ENCODE measurements at places on chromosomes 4 and X. TPM values are rescaled to one million over a fixed set of nuclear protein-coding genes. Genes with fewer than 3 reads are reported as not detected.

DNA sequence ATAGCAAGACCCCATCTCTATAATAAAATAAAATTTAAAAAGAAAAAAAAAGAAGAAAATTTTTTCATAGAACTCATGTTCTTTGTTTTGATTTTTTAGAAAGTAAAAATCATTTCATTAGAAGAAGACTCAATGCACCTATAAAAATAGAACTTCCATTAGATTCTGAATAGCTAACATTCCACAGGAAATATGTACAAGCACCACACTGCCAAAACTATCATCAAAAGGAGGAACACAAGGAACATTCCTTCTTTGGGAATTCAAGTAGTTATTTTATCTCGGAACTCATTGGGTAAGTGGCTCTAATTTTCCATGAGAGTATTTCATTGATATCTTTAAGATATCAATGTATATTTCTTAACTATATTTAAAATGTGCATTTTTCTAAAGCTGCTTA lies 157.6 kb downstream of the CAMK2D start:
- no peak for DNase-seq
- H3K36me3 ChIP-seq, result peaks cover 10% of the 10 kb centered on the region
- H3K4me3 ChIP-seq, result no peak overlapping the region
- no peaks in the 10 kb centered on the region for H3K4me1 ChIP-seq
- no peaks in the 10 kb centered on the region for H3K27me3 ChIP-seq
- H3K27ac ChIP-seq, result no peak overlapping the region

DNA sequence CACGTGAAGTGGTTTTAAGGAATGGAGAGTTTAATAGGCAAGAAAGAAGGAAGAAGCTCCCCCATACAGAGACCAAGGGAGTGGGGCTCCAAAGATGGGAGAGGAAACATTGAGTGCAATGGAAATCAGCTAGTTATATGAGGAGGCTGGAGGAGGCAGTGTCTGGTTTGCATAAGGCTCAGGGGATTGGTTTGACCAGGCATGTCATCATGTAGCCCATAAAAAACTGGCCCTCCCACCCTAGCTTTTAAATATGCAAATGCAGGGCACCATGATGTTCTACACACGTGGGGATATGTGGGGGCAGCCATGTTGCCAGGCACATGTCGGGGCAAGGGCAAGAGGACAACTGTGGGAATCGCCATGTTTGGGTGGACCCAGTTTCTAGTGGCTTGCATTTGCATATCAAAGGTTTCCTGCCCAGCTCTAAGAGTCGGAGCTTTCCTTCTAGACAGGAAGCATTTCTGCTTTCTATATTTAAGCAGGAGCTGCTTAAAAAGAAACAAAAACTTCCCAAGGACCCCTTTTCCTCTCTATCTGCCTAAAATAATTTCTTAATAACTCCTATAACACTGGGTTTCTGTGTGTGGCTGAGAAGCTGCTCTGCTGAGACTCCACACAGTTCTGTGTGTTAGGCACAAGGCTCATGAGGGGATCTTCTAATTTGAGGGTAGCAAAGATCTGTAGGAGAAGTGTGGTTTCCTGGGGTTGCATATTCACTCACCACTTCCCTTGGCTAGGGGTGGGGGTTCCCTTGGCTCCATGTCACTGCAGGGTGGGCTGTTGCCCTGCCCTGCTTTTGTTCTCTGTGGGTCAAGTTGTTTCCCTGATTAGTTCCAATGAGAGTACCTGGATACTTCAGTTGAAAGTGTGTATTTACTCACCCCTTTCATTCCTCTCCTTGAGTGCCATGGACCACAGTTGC lies 113.5 kb downstream of the VSIG4 start:
- peak overlapping the region; percentile 33 for H3K4me3 ChIP-seq
- no peaks in the 10 kb centered on the region for H3K36me3 ChIP-seq
- peak; percentile 2 for DNase-seq
- peak overlapping the region; percentile 48 for H3K27ac ChIP-seq
- no peaks in the 10 kb centered on the region for H3K27me3 ChIP-seq

DNA sequence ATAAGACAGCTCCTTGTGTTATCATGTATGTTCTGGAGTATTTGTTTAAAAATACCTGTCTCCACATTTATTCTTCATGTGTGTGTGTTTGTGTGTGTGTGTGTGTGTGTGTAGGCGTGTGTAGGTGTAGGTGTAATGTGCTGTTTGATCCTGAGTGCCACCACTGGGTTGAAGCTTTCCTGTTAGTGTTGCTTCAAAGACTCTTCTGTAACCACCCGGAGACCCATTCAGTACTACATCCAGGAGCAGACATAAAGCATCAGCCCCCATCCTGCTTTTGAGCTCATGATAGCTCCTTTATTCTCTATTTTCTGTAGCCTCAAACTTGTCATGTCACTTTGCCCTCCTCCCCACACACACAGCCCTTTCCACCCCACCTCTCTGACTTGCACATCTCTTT lies 3.0 kb upstream of the ZDHHC9 start:
- no peak overlapping the region for H3K27ac ChIP-seq
- H3K4me3 ChIP-seq, result no peak overlapping the region
- peaks cover 13% of the 10 kb centered on the region for H3K4me1 ChIP-seq
- H3K27me3 ChIP-seq, result no peaks in the 10 kb centered on the region

- H3K27ac ChIP-seq, result no peak overlapping the region
- H3K4me3 ChIP-seq, result no peak overlapping the region
- H3K36me3 ChIP-seq, result no peaks in the 10 kb centered on the region
- H3K4me1 ChIP-seq, result no peaks in the 10 kb centered on the region
- no peaks in the 10 kb centered on the region for H3K27me3 ChIP-seq
These were observed 70.9 kb downstream of the EPHA5 start for GRCh38 chr4:65599340-65599739.

DNA sequence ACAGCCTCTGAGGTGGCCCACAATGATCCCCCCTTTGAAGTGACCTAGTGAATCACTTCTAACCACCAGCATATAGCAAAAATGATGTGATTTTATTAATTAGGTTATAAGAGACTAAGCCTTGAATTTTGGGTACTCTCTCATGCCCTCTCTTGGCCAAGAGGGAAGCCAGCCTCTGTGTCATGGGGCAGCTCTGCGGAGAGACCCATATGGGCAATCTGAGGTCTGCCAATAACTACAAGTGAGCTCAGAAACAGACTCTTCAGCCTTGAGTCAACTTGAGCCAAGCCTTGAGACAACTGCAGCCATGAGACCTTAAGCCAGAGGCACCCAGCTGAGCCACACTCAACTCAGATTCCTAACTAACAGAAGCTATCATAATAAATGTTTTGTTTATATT lies 45.7 kb downstream of the MANBA start:
- no peaks in the 10 kb centered on the region for H3K27me3 ChIP-seq
- DNase-seq, result no peak
- peaks cover 11% of the 10 kb centered on the region for H3K36me3 ChIP-seq
- H3K4me3 ChIP-seq, result no peak overlapping the region

DNA sequence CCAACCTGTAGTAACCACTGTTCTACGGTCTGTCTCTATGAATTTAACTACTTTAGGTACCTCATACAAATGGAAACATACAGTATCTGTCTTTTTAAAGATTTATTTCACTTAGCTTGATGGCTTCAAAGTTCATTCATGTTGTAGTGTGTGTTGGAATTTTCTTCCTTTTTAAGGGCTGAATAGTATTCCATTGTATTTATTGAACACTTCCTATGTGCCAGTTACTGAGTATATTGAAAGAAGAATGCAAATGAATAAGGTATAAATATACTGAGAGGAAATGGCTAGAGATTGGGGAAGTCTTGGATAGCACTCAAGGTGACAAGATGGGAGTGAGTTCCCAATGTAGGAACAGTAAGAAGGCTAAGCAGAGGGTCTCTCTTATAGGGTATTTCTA lies 17.3 kb downstream of the TBC1D19 start:
- H3K4me3 ChIP-seq, result no peak overlapping the region
- no peaks in the 10 kb centered on the region for H3K4me1 ChIP-seq
- H3K27ac ChIP-seq, result no peak overlapping the region
- no peaks in the 10 kb centered on the region for H3K27me3 ChIP-seq

- H3K4me3 ChIP-seq, result no peak overlapping the region
- DNase-seq, result no peak
- no peaks in the 10 kb centered on the region for H3K36me3 ChIP-seq
- no peak overlapping the region for H3K27ac ChIP-seq
These were observed 568.6 kb upstream of the BOD1L1 start for GRCh38 chr4:14196131-14196530.

GRCh38 chr4:177175473-177175872 lies 134.2 kb upstream of the NEIL3 start:
- no peak overlapping the region for H3K27ac ChIP-seq
- H3K27me3 ChIP-seq, result no peaks in the 10 kb centered on the region
- no peak for DNase-seq
- H3K36me3 ChIP-seq, result no peaks in the 10 kb centered on the region

DNA sequence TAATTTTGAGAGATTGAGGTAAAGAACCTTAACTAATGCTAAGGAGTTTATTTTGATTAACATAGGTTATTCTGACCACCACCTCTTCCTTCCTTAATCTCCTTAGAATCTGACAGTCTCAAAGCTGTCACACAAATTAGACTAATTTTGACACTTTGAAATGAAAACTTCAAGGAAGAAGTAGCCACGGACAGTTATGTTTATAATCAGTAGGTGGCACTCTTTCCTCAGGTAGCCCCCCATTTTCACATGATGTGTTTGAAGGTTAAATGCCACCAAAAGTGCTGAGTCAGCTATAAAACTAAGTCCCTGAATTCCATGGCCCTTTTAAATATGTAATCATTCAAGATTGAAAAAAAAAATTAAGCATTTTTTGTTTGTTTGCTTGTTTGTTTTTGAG lies 22.4 kb downstream of the TMEM33 start:
- no peaks in the 10 kb centered on the region for H3K27me3 ChIP-seq
- peaks cover 22% of the 10 kb centered on the region for H3K36me3 ChIP-seq
- H3K4me3 ChIP-seq, result no peak overlapping the region
- H3K4me1 ChIP-seq, result no peaks in the 10 kb centered on the region

DNA sequence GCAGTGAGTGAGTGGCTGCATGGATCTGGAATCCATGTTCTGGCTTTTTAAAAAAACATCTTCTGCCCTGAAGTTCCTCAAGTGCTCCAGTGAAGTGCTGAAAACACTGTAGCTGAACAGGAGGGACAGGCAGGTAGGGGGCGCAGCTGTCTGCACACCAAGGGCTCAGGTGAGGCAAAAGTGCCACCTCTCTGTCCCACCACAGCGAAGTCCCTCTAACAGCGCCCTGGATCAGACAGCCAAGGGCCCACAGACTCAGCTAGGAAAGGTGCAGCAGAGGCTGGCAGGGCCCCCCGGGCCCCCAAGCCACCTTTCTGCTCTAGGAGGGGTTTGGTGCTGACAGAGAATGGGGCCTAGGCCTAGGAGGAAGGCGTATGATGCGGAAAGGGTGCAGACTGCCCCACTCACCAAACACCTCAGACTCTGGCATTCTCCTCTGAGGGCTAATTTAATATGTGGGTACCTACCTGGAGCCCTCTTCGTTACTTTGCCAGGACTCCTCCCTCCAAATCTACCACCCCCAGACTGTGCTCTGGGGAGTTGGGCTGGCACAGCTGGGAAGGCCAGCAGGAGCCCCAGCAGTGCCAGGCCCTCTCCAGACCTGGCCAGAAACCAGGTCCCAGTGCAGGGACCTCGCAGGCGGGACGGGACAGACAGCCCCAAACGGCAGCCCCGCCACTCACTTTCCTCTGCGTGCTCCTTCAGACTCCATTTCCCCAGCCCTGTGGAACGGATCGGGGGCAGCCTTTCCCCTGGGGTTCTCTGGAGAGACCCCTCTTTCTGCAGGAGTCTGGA lies 73.7 kb downstream of the ENPP6 start:
- H3K36me3 ChIP-seq, result no peaks in the 10 kb centered on the region
- H3K27ac ChIP-seq, result no peak overlapping the region
- H3K4me1 ChIP-seq, result no peaks in the 10 kb centered on the region
- no peak for DNase-seq

DNA sequence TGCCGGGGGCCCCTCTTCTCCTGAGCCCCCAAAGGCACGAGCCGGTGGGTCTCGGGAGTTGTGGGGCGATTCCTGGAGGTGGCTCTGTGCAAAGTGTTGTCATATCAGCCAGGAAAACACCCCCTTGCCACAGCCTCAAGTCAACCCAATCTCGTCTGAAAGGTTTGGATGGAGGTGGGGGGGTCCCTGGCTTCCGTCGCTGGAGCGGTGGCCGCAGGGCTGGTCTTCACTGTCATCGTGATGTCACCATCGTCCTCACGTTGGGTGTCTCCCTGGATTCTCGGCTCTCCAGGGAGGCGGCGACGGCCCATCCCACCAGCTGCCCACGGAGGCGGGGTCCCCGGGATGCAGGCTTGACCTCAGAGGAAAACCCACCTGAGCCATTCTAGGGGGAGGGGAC lies 38.3 kb upstream of the PPP2R3B start:
- peaks cover 13% of the 10 kb centered on the region for H3K27me3 ChIP-seq
- no peak for DNase-seq
- H3K4me3 ChIP-seq, result no peak overlapping the region
- H3K36me3 ChIP-seq, result no peaks in the 10 kb centered on the region

- DNase-seq, result no peak
- H3K27me3 ChIP-seq, result peaks cover 4% of the 10 kb centered on the region
These were observed 92.5 kb downstream of the FBXO8 start for GRCh38 chr4:174190832-174191500.

DNA sequence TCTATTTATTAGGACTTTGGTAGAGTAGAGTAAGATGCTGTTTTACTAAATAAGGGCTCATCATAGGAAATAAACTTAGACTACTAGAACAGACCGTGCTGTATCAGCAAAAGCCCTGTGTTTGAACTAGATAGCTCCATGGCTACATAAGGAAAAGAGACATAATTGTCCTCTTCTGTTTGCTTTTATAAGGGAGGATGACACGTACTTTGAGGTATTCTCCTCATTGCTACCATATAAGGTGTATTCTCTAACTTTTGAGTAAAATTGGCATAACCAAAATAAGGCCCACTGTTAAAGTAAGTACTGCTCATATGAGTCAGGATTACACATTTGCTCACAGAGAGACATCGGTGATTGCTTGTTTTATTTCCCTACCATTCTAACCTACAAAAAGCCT lies 64.3 kb downstream of the PDLIM5 start:
- H3K27me3 ChIP-seq, result no peaks in the 10 kb centered on the region
- no peaks in the 10 kb centered on the region for H3K36me3 ChIP-seq
- no peak overlapping the region for H3K27ac ChIP-seq
- DNase-seq, result no peak
- no peak overlapping the region for H3K4me3 ChIP-seq
- no peaks in the 10 kb centered on the region for H3K4me1 ChIP-seq

- no peak overlapping the region for H3K4me3 ChIP-seq
- H3K27me3 ChIP-seq, result no peaks in the 10 kb centered on the region
- H3K27ac ChIP-seq, result no peak overlapping the region
- DNase-seq, result no peak
- no peaks in the 10 kb centered on the region for H3K36me3 ChIP-seq
These were observed 298.3 kb downstream of the IL1RAPL2 start for GRCh38 chrX:104864296-104864695.

DNA sequence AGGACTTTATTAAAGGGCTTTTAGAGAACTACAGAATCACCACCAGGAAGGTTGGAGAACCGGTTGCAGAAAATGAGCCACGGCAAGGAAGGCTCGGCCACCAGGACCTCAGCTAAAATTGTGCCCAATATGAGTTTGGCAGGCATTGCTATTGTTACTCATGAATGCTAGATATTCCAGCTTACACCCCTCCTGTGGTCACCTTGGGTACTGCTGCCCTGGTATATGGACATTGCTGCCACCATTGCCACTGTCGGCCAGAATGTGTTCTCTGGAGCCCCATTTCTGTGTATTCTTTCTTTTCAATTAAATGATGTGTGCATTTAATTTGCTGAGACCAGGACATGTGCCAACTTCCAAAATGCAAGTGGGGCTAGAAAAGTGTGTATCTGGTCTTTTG lies 626.7 kb upstream of the BOD1L1 start:
- no peaks in the 10 kb centered on the region for H3K36me3 ChIP-seq
- H3K4me3 ChIP-seq, result no peak overlapping the region
- no peak for DNase-seq
- no peak overlapping the region for H3K27ac ChIP-seq
- no peaks in the 10 kb centered on the region for H3K27me3 ChIP-seq
- no peaks in the 10 kb centered on the region for H3K4me1 ChIP-seq

Gene LDB2
- not detected for total RNA-seq

Gene MGAT4D
- not detected for total RNA-seq

Gene FRMD7
- total RNA-seq, result not detected

Gene ARHGAP36
- total RNA-seq, result not detected

Gene SCARB2
- 36.0 TPM for total RNA-seq

Gene LRCH2
- total RNA-seq, result not detected

Gene USP17L13
- total RNA-seq, result not detected

Measured in CD4-positive, alpha-beta T cell (primary cell).